ENCODE measurements at places on chromosomes 5 and 9.

DNA sequence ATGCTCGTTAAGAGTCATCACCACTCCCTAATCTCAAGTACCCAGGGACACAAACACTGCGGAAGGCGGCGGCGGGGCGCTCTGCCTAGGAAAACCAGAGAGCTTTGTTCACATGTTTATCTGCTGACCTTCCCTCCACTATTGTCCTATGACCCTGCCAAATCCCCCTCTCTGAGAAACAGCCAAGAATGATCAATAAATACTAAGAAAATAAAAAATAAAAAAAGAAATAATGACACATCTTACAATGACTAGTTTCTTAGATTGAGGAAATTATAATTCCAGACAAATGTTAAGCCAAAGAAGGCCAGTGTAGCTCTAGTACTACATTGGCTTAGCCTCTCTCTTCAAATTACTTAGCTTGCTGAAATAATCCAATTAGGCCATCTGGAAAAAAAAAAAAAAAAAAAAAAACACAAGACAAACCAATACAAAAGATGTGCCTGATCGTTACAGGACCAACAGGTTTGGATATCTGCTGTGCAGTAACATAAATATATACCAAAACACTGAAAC lies 58.0 kb downstream of the ANXA2R start:
- DNase-seq, result no peak

DNA sequence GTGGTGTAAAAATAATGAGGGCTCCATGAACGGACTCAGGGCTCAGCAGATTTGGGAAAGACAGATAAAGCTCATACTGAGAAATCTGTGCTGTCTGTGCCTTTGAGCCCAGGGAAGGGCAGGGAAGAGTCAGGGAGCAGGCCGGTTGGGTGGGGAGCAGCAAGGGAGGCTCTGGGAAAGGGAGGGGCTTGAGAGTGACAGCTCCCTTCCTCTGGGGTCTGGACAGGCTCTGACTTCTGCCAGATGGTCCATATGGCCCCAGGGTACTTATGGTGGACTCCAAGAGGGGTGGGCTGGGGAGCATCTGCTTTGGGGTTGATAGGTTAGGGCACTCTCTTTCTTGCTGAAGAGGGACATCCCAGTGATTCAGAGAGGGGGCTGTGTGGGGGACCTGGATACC lies 2.1 kb downstream of the NPR2 start:
- no peak for DNase-seq

GRCh38 chr5:50814556-50814955 lies 148.1 kb downstream of the PARP8 start:
- no peak for DNase-seq

- no peak for DNase-seq
Observed at GRCh38 chr5:103472265-103472664, 90.3 kb downstream of the NUDT12 start.

DNA sequence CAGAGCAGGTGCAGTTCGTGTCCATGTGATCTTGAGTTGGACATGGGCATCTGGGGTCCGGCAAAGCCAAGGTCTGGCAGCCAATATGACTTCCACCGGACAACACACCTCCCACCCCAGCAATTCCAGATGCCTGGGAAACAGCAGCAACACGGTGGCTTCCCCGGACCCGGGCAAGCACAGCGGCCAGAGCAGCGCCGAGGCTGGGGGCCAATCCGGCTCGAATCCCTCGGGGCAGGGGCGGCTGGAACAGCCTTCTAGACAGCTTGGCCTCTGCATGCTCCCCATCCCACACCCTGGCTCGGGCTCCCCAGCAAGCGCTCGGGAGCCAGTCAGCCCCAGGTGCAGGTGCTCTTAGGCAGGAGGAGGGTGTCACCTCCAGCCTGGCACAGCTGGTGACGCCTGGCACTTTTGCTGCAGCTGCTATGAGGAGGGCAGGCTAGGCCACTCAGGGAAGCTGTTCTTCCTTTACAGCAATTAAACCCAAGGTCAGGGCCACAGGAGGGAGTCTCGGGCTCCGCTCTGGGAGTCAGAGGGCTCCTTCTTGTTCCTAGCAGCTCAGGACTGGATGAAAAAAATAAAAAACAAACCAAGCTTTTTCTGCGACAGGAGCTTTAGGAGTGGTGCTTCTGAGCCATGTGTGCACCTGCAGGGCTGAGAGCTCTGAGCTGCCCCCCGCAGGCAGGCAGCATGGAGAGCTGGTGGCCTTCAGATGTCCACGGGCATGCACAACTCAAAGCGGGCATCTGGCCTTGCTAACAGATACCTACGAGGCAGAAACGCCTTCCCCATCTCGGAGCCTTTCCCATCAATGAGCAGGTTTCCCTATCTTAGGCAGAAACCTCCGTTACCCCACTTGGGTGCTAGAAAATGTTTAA lies 28.2 kb downstream of the DBH start:
- DNase-seq, result no peak

DNA sequence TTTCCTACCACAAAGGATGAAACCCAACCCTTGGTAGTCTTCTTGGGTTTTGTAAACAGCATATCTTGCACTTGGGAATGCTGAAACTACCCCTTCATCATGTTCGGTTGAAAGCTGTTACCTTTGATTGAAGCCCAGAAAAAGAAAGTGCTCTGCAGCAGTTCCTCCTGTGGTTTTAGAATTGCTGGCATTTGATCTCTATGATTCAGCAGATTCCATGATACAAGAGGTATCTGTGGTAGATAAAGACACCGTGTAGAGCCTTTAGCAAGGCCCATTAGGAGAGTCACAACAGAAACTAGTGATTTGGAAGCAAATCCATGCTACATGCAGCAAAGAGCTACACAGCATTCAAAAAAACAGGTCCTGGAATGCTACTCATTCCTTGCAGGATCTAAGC lies 557.0 kb downstream of the TLE1 start:
- DNase-seq, result no peak

DNA sequence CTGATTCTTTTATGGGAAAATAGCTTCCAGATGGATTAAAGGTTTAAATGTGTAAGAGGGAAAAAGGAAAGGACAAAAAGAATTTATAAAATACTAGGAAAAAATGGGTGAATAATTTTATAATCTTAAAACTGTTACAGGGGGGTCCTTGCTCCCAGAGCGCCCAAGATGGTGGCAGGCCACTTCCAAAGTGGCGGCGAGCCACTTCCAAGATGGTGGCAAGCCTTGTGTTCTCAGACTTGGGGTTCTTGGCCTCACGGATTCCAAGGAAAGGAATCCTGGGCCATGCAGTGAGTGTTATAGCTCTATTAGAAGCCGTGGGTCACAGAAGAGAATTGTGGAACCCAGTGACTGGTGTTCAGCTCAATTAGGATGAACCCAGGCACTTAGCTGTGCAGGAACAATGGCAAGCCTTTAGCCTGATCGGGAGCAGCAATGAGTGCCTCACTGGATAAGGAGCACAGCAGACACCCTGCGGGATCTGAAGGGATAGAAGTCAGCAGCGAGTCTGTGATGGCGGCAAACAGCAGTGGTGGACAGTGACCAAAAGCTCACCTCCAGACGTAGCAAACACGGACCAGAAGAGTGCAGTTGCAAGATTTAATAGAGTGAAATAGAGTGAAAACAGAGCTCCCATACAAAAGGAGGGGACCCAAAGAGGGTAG lies 83.2 kb upstream of the SNCAIP start:
- no peak for DNase-seq

DNA sequence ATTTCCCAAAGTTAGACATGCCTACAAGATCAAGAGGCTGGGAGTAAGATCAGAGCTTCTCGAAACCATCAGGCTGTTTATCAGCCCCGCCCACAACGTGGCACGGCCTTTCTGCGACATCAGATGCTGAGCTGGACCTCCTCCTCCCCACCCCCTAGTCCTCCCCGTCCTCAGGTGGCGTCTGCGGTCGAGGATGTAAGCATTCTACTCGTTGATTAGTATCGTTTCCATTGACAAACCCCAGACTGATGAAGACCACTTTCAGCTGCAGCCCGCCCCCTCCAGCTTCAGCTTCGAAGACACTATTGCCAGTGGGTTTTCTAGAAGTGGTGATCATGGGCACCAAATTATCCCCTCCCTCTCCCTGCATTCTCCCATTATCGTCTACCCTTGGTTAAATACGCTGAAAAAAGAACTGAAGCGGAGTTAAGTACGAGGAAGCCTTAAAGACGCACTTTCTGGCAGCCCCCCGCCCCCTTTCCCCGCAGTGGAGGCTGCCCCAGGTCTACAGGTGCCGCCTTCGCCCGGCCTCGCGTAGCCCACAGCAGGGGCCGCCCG lies 1.1 kb downstream of the PPIC start:
- DNase-seq, result peak; percentile 22

DNA sequence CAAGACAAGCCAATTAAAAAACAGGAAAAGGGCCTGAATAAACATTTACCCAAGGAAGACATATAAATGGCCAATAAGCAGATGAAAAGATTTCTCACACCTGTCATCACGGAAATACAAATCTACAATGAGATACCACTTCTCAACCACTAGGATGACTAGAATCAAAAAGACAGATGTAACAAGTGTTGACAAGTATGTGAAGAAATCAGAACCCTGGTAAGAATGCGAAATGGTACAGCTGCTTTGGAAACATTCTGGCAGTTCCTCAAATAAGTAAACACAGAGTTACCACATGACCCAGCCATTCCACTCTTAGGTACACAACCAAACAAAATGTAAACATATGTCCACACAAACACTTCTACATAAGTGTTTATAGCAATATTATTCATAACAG lies 32.5 kb downstream of the LEAP2 start:
- DNase-seq, result peak; percentile 62

DNA sequence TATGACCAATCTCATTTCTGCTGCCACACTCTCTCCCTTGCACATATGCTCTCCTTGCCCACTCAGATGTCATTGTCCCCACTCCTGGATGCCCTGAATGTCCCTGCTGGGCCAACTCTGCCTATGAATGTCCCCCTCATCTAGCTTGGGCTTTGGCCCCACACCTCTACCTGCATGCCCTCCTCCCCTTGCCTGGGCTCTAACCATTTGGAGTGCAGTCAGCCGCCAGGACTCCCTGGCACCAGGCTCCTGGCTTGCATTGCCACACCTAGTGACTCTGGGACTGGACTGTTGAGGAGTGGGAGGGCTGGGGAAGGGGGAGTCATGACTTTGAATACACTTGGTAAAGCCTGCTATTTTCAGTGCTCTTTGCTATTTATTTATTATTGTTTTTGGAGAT lies 41.6 kb upstream of the POMT1 start:
- DNase-seq, result no peak

GRCh38 chr9:11107196-11107595 lies 494.4 kb upstream of the PTPRD start:
- no peak for DNase-seq

- no peak for DNase-seq
Observed at GRCh38 chr5:131171276-131171810, 599 bp downstream of the LYRM7 start.

DNA sequence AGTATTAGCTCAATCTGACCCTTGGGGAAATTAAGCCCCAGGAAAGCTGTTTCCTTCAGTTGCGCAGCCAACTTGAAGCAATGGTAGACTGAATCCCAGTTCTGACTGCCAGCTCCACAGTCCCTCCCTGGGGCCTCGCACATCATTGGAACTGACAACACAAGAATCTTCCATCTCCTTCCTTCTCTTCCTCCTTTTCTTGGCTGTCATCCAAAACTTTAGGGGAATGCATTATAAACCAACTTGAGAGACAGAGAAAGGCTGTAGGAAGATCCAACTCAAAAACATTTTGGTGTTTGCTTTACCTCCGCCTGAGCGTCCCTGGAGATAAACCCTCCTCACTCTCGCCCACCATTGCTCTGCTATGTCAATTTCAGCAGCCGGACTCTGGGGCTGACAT lies 16.6 kb downstream of the KCNIP1 start:
- DNase-seq, result no peak

- no peak for DNase-seq
Observed at GRCh38 chr9:87944682-87945081, 26.9 kb downstream of the SPATA31C1 start.

DNA sequence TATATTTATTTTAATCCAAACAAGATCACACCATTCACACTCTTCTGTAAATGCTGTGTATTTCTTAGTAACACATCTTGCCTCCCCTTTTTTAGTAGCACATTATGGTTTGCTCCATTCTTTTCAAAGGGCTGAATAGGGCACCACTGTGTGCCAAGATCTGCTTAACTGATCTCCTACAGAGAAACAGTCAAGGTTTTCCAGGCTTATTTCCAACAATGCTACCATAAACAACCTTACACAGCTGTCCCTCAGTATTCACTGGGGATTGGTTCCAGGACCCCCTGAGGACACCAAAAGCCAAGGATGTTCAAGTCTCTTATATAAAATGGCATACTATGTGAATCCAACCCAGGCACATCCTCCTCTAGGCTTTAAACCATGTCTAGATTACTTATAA lies 16.5 kb downstream of the GOLM1 start:
- DNase-seq, result no peak

- DNase-seq, result peak; percentile 43
Observed at GRCh38 chr5:135131801-135132680, 98.0 kb upstream of the PITX1 start.

- DNase-seq, result no peak
Observed at GRCh38 chr5:42022383-42022972, 97.4 kb downstream of the FBXO4 start.

DNA sequence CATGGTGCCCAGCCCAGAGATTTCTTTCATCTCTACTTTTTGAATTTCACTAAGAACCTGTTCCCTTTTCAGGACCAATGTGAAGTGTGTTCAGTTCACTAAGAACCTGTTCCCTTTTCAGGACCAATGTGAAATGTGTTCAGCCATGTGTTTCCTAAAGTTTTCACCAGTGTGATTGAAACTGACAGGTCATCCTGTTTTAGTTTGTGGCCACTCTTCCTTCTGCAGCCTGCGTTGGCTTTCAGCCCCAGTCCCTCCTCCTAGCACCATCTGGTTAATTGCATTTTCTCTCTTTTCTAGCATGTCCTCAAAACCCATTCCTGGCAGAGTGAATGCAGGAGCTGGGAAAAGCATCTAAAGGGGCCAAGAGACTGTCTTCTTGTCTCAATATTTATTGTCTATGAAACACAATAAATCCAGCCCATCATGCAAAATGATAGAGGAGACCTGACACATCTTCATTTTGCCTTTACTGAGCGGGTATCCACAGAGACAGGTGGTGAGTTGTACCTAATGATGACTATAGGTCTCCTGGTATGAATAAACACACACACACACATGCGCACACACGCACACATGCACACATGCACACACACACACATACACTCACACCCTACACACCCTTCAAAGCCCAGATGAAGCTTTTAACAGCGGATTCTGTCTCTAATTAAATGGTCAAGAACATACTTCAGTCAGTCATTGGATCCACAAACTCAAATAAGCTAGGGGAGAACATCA lies 6.1 kb upstream of the PANK3 start:
- peak; percentile 23 for DNase-seq

GRCh38 chr9:73890685-73891277 lies 606.4 kb upstream of the RORB start:
- DNase-seq, result no peak

DNA sequence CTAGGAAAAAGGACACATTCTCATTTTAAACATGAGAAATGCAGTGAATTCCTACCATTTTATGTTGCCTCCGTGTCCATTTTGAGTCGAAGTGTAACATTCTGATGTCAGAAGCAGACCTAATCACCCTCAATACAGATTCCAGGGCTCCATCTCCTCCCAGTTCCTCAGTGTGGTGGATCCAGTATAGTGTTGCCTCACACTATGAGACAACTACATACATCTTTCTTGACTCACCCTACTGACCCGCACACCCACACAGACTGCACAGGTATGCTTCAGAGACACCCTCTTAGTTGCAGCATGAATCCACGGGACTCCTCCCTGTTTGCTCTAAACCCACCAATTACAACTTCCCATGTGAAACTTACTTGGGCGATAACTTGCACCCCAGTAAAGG lies 564.9 kb downstream of the SEMA5A start:
- no peak for DNase-seq
